ENCODE measurements at places on chromosomes 6 and 20.

DNA sequence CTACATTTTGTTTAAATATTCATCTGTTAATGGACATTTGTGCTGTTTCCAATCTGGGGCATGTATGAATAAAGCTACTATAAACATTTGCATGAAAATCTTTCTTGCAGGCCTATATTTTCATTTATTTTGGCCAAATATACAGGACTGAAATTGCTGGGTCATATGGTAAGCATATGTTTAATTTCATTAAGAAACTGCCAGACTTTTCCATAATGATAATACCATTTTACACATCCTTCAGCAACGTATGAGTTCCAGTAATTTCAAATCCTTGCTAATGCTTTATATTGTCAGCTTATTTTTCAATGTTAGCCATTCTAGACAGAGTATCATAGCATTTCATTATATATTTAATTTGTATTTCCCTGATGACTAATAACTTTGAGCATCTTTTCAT is 51.0 kb downstream of the GPR6 start:
- DNase-seq, result no peak

DNA sequence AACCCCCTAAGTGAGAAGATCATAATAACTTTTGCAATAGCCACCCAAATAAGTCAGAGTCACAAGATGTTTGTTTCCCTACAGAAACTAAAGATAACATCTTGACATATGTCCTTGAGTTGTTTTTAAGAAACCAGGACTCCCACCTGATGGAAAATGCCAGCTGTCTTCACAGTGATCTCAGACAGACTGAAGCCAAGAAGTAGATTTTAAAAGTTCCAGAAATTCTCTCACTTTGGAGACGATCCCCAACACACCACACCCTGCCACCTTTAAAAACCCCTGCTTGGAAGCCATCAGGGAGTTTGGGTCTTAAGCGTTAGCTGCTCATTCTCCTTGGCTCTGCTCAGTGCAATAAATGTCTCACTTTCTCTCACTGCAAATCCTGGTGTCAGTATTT is 63.0 kb downstream of the GPR6 start:
- no peak for DNase-seq

DNA sequence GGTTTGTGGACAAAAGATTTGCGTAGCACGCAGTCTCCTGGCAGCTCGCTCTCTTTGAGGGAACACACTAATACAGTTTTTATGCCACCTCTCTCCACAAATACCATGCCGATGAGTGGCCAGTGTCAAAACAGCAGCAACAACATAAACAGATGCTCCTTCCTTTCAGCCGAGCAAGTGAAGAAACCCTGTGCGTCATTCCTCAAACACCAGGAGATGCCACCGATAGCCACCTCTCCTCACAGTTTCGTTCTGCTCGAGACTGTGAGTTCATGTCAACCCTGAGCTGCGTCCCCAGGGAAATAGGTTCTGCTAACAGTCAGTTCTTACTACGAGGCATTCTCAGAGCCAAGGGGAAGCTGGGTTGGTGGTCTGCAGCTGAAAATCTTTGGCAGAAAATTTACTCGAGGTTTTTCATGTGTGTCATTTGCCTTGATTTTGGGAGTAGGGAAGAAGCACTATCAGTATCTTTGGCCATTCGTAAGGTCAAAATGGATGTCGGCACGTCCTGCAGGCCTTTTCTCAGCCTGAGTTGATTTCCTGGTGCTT is 59.9 kb downstream of the EYA2 start:
- DNase-seq, result no peak

GRCh38 chr6:44234101-44235025 is 11.0 kb downstream of the SLC29A1 start:
- DNase-seq, result no peak

- DNase-seq, result no peak
Measured at GRCh38 chr6:3308106-3308505, 49.4 kb downstream of the PSMG4 start.

GRCh38 chr6:93282521-93283031 is 136.8 kb downstream of the EPHA7 start:
- DNase-seq, result no peak

GRCh38 chr6:84048588-84048987 is 15.0 kb downstream of the MRAP2 start:
- DNase-seq, result no peak

GRCh38 chr6:107656883-107657282 is 167.0 kb downstream of the SOBP start:
- DNase-seq, result no peak

GRCh38 chr6:128954308-128955043 is 71.5 kb downstream of the LAMA2 start:
- no peak for DNase-seq

GRCh38 chr6:122798099-122798641 is 9.1 kb downstream of the SMPDL3A start:
- no peak for DNase-seq

DNA sequence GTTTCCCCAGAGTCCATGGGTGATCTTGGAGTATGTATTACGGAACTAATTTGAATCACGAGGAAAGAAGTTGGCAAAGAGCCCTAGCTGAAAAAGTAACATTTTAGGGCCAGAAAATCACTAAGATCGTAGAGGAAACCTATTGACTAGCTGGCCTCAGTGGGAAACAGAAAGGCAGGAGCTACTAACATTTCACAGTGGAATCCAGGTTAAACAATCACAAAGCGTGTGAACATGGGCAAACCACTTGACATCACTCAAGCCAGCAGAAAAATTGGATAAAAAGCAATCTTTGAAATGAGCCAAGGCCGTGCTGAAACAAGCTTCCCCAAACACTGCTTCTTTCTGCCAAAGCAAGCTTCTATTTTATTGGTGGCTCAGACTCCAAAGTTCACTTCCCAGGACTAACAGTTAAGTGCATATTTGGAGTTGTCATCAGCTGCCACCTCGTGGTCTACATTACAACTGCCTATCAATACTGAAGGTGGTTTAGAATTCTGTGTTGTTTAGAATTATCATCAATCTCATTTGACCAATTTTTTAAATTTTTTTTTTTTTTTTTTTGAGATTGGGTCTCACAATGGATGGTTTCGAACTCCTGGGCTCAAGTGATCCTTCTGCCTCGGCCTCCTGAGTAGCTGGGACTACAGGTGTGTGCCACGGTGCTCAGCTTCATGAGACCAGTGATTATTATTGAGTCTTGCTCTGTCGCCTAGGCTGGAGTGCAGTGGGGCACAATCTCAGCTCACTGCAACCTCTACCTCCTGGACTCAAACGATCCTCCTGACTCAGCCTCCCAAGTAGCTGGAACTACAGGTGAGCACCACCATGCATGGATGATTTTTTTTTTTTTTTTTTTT is 10.6 kb downstream of the RPS10 start:
- DNase-seq, result no peak

DNA sequence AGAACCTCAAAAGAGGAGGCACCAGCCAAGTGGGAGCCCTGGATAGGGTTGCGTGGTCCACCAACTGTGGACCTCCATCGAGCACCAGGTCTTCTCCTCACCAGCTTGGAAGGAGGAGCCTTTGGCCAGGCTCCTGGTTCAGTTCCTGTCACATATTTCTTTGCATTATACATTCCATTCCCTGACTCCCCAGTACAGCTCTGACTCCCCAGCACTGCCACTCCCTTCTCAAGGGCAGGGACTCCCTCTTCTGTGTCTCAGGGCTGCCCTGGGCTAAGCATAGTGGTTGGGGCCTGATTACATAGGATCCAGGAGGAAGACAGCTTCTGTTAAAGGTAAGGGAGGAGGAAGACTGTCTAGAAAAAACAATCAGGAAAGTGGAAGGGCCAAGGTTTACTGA is 91.1 kb downstream of the MRPL14 start:
- no peak for DNase-seq

GRCh38 chr6:27679308-27679963 is 206.5 kb upstream of the ZNF184 start:
- no peak for DNase-seq

- no peak for DNase-seq
Measured at GRCh38 chr6:15073883-15074465, 171.9 kb upstream of the JARID2 start.

GRCh38 chr6:1244941-1245340 is 67.0 kb upstream of the FOXQ1 start:
- DNase-seq, result no peak

DNA sequence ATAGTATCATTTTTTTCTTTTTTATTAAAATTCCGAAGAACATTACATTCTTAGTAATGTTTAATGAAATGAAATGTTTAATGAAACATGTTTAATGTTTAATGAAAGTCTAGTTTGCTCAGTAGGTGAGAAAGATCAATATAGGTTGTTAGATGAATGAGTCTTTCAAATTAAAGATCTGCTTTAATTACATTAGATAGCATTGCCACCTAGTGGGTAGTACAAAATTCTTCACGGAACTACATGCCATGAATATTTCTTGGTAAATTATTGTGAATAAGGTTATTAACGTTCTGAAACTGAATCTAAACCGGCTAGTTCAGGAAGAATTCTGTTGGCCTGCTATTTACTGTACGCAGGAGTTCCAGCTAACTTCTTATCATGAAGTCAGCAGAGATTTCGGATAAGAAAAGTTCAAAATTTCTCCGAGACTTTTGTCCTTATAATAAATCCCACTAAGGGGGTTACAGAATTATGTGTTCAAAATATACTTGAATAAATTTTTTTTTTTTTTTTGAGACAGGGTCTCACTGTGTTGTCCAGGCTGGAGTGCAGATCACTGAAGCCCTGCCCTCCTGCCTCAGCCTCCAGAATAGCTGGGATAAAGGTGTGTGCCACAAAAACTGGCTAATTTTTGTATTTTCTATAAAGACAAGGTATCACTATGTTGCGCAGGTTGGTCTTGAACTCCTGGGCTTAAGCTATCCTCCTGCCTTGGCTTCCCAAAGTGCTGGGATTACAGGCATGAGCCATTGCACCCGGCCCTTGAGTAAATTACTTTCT is 7.9 kb upstream of the GMNN start:
- no peak for DNase-seq

DNA sequence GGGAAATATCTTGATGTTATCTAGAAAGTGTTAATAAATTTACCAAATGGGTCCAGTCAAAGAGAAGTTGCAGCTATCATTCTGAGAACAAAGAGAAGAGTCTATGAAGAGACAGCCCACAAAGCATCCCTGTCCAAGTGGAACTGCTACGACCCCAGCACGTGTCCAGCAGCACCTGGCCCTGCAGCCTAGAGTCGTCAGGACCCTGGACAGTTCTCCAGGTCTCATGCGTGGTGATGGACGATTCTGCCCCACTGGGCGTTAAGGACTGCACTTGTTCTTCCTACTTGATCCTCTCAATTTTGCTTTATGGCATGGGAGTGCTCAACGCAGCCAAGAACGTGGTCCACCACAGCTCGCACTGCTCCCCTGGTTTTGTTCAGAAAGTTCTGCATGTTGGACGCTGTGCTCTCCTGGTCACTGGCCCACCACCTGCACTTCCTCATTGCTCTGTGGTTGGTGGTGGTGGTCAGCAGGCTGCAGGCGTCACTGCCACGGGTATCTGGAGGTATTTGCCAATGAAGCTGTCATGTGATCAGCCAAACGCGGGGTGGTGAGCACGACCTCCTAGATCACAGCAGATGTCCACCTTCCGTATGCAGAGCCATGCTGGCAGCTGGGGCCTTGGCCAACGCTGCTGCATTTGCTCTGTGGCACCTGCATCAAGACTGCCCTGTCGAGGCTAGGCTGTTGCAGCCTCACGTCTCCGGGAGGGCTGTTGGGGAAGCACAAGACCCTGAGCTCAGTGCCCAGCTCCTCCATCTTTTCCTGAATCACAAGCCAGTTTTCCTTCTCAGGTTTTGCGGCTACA is 356.4 kb downstream of the CDH4 start:
- no peak for DNase-seq

GRCh38 chr20:36493801-36494114 is 47.6 kb upstream of the MYL9 start:
- DNase-seq, result no peak

DNA sequence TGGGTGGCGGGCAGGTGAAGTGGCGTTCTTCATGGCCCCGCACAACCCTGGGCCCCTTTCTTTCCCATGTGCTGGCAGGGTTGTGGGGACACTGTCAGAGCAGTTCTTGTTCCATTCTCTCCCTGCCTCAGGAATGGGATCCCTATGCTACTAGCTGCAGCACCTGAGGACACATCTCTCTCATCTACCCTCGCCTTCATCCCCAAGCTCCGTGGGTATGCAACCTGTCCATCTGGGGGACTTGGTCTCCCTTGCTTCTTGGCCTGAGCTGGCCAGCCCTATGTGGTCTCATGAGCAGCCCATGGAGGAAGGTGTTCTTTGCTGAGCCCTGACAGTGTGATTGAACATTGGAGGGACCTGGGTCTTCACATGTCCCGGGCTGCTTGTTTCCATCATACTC is 24.2 kb downstream of the CST9L start:
- DNase-seq, result no peak

DNA sequence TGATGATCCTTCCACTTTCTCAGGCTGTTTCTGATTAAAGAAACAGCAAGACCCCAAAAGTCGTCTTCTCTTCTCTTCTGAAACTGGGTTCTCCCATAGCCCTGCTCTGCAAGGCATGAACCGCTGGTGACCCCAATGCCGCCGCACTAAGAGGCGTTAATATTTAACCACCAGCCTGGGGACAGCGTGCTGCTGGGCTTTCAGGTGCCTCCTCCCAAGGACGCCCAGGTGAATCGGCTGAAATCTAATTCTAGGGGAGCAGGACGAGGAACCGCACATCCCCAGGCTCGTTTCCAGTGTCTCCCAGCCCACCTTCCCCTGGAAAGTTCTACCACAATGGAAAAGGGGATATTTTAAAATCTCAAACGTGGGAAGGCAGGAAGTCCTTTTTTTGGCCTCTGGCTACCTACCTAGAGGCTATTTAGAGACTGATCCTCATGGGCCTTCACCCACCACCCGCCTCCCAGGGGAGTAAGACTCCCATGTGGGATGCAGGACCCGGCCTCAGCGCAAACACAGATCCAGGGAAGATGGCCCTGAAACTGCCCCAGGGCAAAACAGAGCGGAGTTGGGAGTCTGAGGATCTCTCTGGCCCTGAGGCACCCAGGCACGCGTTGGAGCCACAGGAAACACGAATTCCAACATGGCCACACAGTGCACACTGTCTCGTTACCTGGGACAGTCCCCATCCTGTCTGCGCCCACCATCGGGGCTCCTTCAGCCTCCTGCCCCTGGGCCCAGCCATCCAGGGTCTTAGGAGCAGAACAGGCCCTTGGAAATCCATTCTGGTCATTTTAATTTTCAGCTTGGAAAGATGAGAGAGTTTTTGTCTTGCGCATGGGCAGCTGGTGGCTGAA is 56.2 kb downstream of the BMP7 start:
- no peak for DNase-seq

GRCh38 chr6:47403801-47404200 is 73.8 kb upstream of the CD2AP start:
- no peak for DNase-seq

DNA sequence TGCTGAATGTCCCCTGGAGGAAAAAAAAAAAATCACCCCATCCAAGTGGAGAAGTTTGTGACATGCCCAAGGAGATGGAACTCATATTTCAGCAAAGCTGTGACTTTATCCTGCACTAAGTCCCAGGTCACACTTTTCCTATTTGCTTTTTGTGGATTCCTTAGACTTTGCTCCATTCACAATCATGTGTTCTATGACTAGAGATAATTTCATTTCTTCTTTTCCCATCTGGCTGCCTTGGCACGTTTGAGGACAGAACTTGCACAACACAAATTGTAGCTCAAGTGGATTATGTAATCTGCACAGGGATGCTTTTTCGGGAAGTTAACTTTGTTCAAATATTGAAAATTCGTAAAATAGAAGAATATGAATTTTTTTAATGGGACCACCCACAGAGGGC is 100.7 kb upstream of the PTPN1 start:
- no peak for DNase-seq
